Hematopoietic multipotent progenitor cell treated with erythropoietin and hydrocortisone succinate and interleukin-3 and kit ligand, for 6 days (in vitro differentiated cells): ENCODE measurements at places on chromosomes 4 and X.

- DNase-seq: no peak
Observed at GRCh38 chr4:165198329-165198728, 9.0 kb upstream of the KLHL2 start.

DNA sequence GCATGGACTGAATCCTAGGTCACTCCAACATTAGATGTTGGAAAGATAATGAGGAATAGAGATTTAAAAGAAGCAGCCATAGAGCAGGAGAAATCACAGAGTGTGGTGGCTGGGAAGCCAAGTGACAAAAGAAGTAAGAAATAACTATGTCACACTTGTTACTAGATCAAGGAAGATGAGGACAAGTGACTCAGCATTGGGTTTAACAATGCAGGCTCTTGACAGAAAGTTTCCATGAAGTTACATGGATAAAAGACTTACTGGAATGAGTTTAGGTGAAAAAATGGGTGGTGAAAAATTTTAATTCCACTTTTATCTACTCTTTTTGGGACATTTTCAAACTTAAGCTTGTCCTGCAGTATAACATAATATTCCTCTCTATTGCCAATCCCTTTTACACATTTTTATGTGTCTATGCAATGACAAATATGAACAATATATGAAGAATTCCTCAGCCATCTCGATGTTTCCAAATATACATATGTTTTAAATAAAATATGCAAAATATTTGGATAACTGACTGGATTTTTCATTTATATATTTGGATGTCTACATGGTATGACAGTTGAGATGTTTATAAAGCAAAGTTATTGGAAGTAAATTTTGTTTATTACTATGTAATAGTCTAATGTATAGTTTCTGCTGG lies 462.6 kb downstream of the IL15 start:
- DNase-seq: no peak

DNA sequence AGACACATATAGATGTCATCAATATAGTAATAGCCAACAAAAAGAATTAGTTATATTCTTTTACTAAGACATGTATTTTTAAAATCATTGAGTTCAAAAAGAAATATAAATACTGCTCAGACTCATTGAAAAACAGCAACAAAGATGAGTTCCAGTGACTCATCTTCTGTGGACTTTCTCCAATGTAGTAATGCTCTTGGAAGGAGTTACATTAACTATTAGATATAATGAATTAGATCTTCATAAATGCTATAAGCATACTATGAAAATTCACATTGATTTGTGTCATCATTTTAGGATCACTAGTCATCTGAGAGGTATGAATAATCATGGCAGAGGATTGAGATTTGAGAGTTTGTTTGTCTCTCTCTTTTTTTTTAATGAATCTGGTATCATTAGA lies 547.8 kb upstream of the PCDH7 start:
- DNase-seq: no peak

DNA sequence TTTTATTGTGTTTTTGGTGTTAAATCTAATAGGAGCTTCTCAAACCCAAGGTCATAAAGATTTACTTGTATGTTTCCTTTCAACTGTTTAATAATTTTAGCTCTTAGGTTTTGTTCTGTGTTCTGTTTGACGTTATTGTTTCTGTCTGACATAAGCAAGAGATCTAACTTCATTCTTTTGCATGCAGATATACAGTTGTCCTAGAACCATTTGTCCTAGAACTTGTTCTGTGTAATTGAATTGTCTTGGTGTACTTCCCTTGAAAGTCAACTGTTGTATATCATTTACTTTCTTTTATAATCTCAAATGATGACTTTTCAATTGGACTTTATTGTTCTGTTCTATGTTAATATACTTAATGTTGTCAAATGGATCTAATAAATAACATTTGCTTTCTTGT lies 977.1 kb downstream of the FAT4 start:
- no peak for DNase-seq

GRCh38 chrX:16711893-16712547 lies 449 bp downstream of the CTPS2 start:
- DNase-seq: peak; percentile 25

DNA sequence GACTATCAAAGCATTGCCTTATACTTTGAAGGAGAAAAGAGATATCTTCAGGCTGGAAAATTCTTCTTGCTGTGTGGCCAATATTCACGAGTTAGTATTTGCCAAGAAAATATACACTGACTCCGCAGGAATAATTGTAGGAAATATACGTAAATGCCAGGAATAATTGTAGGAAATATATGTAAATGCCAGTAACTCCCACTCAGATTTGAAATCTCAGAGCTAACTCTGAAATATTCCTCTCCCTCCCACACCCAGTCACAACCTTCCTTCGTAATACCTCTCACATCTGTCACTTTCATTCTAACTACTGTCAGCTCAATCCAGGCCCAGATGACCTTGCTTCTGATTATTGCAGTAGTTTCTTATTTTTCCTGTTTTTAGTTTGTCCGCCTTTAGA lies 73.5 kb downstream of the WDR19 start:
- DNase-seq: no peak
